ENCODE measurements at places on chromosomes 12 and 14.

GRCh38 chr12:104219361-104219892 is 3.8 kb downstream of the TXNRD1 start:
- DNase-seq = no peak

GRCh38 chr14:105217774-105218173 is 30.6 kb upstream of the BTBD6 start:
- no peak for DNase-seq

GRCh38 chr14:20970647-20970982 is 15.3 kb downstream of the RNASE2 start:
- no peak for DNase-seq

DNA sequence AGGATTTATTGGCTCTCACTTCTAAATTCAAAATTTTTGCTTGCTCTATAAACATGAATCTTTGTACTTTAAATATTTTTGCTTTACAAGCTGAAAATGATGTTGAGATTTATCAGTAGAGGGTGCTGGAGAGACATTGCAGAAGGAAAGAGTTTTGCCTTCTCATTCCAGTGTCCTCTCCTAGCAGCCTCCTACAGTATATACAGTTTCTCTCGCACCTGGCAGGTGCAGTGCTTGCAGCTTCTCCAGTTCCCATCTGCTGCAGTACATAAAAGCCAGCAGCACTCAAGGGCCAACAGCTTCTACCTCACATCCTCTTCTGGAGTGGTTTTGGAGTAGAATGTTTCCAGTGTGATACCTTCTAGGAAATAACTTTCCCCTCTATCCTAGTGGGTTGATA is 601.8 kb upstream of the ATXN7L3B start:
- no peak for DNase-seq

GRCh38 chr12:62284749-62285148 is 24.5 kb downstream of the USP15 start:
- DNase-seq = no peak

DNA sequence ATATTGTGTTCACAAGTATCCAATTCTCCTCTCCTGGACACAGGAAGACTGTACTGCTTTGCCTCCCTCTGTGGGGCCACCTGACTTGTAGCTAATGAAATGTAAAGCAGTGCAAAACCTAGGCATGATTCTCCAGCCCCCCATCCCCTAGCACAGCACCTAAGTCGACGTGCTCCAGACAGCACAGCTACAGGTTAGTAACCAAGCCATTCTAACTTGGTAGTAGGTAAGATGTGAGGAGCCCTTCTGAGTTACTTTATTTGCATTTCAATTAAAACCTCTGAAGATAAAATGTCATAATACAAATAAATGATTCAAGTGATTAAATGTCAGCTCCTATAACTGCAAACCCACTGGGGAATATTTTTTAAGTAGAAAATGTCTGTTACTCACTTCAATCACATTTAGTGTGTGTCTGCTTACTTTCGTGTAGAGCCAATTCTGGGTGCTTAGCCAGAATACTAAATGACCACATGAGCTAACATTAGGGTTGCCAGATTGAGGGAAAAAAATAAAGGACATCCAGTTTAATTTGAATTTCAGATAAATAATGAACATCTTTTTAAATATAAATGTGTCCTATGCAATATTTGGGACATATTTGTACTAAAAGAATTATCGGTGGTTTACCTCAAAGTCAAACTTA is 64.8 kb upstream of the HIF1A start:
- no peak for DNase-seq

DNA sequence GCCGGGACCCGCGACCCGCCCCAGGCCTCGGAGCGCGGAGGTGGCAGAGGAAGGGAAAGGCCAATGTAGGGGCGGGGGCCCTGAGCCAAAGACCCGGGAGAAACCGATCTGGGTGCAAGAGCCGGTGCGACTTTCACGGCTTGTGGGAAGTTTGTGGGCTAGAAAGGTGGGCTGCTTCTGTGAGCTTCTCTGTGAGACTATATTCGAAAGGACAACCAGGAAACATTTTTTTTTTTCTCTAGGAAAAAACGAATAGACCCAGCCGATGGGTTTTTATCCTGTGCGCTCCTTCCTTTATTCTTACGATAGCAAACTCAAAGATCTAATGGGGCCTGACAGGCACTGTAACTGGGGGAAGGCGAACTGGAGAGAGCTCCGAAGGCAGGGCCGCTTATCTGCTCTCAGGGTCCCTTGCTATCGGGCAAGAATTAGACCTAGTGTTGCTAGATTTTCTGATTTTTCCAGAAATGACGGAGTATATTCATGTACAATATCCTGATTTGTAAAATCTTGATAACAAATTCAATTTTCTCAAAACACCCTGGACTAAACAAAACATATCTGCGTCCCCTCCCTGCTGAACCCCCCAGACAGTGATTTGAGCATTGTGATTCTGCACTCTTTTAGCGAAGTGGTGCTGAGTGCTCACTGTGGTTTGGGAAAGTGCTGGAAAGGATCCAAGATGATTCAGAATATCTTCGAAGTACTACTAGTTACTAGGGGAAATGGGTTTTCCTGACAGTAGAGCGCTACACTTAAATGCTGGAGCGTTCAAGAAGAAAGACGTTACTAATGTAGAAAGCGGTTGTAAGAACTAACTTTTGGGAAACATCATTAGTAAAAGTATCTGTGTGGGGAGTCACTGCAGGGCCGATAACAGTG is 563 bp upstream of the STXBP6 start:
- no peak for DNase-seq

- no peak for DNase-seq
Measured at GRCh38 chr12:88251798-88252197, 109.7 kb downstream of the TMTC3 start.

DNA sequence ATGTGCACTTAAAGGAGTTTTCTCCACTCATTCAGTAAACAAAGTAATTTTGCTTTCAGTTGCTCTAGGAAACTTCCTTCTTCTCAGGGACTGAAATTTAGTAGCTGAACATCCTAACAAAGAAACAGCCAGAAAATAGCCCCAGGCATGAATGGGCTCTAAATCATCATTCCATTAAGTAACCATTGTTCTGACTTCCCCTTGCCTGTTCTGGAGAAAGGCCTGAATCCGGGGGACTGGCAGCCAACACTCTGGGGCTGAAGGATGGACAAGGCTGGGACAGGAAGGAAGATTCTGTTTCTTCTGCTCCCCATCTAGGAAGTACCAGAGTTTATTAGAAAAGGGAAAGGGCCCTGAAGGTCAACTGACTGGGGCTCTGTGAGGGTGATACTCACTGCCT is 104.5 kb downstream of the ESRRB start:
- DNase-seq = no peak

DNA sequence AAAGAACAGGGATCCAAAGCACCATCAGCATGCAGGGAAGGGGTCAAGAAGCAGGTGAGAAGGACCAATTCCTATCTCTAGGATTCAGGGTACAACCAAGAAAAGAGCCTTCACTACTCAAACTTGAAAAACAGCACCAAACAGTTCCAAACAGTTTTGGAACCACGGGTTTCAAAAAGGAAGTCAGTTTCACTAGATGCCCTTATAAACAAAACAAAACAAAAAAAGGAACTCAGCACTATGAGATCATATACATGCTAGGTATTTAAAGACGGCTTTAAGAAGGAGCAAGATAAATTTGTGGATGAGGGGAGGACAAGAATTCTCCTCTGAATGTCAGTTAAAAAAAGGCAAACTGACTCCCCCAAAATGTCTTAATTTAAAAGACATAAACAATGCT is 6.0 kb downstream of the INSM2 start:
- DNase-seq = no peak

DNA sequence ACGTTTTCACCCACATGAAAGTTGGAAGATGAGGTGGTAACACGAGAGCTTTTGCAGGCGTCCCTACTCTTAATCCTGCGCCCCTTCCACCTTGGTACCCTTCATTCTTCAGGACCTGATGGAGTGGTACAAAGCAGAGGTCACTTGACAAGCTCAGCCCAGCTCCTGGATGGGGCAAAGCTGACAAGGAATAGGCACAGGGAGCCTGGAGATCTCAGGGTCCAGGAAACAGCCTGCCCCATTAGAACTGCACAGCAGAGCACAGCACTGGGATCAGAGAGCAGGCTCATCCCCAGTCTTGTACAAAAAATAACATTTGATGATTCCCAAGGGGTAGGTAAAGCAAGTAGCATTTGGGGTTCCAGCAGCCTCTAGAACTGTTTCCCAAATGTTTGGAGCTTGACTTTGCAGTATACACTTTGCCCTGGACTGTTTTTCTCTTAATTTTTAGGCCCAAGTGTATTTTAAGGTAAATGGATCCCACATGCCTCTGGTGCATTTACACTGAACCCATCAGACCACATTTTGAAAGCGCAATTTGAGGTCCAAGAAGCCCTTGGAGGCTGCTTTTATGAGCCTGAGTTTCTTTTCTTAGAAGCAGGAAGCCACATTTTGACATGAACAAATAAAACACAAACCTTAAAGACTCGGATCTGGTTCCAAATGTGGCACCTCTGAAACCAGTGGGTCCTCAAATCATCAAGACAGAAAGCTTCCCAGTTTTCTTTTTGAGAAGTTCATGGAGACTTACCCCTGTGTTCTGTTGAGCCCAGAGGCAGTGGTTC is 633 bp downstream of the TC2N start:
- DNase-seq = no peak

DNA sequence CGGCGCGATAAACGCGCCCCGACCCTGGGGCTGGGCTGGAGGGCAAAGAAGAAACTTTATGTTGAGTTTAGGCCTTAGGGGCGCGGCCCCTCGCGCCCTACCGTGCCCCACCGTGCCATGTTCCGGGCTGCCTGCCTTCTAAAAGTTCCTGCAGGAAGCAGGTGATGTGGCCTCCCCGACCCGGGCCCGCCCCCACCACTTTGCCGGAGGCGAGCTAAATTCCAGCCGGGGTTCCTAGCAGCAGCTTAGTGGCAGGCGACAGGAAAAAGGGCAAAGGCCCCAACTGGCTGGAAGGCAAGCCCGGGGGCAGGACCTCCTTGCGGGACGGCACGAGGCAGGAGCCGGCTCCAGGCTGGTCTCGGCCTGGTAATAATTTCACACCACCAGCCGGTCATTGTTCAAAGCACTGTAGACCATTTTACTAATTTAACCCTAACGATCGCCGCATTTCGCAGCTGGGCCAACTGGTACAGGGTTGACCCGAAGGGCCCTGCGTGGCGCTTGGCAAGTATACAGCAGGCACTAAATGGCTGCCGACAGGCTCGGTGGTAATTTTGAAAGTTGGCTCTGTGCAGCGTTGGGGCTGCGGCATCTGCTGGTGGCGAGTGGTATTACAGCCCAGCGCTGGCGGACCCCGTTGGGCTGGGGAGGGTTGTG is 895 bp upstream of the CCDC88C start:
- DNase-seq = no peak

DNA sequence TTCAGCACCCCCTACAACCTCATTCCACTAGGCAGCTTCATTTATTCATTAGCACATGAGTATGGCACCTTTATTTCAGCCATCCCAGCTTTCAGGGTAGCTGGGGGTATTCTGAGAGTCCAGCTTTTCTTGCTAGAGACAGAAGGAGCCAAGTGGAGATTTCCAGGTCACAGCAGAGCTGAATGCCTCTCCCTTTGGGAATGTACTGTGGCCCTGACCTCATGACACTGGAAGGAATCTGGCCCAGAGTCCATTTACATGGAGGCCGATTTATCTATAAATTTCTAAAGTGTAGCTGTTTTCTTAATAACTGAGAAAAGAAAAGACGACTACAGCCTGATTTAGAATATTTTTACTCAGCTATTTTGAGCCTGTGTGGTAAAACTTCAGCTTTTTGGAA is 47.2 kb upstream of the JDP2 start:
- DNase-seq = no peak

GRCh38 chr12:62847709-62848108 is 87.2 kb downstream of the PPM1H start:
- no peak for DNase-seq

GRCh38 chr12:1842183-1842904 is 22.0 kb downstream of the LRTM2 start:
- DNase-seq = no peak

DNA sequence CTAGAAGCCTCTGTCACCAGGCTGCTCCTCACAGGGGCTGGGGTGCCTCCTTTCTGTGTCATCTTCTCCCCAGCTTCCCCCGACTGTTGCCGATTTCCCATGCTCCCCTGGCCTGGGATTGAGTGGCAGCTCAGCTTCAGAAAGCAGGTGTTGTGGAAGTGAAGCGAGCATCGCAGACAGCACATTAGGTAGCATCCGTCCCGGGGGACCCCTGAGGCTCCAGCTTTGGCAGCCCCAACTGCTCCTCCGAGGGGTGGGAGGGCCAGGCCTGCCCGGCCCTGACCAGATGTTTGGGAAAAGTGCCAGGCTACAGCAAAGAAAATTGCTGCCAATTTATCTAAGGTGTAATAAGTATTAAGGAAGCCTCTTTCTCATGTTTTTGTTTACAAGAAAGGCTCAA is 1045.6 kb downstream of the BCL11B start:
- no peak for DNase-seq

- no peak for DNase-seq
Measured at GRCh38 chr12:57715786-57716185, 21.9 kb downstream of the OS9 start.

GRCh38 chr12:105906561-105906960 is 232.2 kb downstream of the NUAK1 start:
- DNase-seq = no peak

DNA sequence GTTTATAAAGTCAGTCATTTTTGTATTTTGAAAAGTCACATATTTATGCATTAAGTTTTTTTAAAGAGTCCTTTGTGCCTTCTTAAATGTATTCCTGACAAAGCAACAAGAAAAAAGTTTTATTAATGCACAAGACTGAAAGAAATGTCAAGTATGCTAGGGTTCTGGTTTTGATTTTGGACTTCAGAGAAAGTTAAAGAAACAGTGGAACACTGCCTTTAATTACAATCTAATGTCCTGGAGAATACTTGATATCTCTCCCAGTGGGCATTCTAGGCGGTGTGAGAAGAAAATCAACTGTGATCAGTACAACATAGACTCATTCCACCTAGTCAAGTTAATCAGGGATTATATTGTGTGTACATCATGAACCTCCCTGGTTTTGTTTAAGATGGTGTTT is 49.9 kb downstream of the PRICKLE1 start:
- no peak for DNase-seq

DNA sequence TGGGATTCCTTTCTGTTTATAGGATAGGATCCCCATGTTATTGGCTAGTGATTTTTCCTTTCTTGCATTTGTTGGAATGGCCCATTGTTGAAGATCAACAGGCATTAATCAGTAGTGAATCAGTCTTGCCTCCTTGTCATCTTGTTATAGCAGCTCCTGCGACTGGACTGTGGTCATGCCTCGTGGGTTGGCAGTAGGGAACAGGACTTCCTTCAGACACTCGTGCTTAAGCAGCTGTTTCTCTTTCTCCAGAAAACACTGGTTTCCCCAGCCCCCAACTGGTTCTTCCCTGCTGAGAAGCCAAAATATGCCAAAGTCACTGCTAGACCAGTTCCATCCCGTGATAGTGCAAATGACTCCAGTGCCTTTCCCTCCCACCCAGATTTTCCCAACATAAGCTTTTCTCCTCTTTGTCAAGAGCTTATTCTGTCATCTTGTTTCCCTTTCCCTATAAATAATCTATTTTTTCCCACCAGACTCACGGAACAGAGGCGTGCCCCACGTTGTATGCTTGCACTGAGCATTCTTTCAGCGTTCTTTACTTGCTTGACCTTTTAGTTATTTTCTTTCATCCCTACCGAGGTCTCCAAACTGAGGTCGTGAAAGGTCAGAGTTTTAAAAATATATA is 83.5 kb downstream of the SAMD4A start:
- DNase-seq = peak; percentile 39

All from C1 segment of cervical spinal cord (tissue), 14 donors.